ENCODE measurements at places on chromosomes 6 and 20.
A peak's percentile ranks its signal among the peaks of the same experiment; 100 is the strongest.

- no peak for DNase-seq
Observed at GRCh38 chr6:56699066-56699654, 56.5 kb upstream of the DST start.

DNA sequence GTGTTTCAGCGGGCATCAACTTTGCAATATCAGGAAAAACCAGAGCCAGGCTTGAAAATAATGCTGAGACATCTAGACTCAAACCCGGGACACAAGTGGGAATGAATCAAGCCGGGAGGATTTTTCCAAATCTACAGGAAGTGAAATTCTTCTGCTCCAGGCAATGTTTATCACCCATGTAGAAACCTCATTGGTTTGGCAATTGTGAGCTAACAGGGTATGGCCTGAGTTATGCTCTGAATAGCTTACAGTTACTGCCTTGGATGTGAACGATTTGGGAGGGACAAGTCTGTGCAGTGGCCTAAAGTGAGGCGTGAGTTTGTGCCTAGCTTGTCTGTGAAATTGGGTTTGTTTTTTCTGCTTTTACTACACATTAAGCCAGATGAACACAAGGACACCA lies 87.4 kb downstream of the PCSK2 start:
- no peak for DNase-seq

GRCh38 chr6:25447570-25447929 lies 168.4 kb downstream of the CARMIL1 start:
- DNase-seq, result no peak

GRCh38 chr6:108594640-108595039 lies 33.9 kb downstream of the FOXO3 start:
- DNase-seq, result no peak

DNA sequence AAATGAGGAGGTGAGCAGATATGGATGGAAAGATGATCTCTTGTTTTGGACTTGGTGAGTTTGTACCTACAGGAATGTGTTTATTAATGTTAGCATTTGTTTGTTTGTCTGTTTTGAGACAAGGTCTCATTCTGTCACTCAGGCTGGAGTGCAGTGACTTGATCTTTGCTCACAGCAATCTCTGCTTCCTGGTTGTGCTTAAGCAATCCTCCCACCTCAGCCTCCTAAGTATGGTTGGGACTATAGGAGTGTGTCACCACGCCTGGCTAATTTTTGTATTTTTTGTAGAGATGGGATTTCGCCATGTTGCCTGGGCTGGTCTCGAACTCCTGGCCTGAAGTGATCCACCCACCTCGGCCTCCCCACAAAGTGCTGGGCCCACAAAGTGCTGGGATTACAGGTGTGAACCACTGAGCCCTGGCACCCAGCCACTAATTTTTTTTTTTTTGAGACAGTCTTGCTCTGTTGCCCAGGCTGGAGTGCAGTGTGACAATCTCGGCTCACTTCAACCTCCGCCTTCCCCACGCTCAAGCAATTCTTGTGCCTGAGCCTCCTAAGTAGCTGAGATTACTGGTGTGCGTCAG lies 7.1 kb downstream of the CASP8AP2 start:
- no peak for DNase-seq

DNA sequence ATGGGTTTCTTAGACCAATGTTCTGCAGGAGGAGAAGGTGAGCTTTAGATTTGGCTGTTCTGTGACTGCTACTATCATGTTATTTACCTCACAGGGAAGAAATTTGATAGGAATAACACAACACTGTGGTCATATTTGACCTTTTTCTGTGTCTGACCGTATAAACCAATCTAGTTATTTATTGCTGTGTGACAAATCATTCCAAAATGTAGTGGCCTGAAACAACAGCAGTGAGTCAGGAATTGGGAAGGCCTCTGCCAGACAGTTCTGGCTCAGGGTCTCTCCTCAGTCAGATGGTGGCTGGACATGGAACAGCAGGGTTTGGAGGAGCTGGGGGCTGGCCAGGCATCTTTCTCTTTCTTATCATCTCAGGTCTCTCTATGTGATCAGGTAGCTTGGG lies 33.0 kb downstream of the RIPOR2 start:
- no peak for DNase-seq

DNA sequence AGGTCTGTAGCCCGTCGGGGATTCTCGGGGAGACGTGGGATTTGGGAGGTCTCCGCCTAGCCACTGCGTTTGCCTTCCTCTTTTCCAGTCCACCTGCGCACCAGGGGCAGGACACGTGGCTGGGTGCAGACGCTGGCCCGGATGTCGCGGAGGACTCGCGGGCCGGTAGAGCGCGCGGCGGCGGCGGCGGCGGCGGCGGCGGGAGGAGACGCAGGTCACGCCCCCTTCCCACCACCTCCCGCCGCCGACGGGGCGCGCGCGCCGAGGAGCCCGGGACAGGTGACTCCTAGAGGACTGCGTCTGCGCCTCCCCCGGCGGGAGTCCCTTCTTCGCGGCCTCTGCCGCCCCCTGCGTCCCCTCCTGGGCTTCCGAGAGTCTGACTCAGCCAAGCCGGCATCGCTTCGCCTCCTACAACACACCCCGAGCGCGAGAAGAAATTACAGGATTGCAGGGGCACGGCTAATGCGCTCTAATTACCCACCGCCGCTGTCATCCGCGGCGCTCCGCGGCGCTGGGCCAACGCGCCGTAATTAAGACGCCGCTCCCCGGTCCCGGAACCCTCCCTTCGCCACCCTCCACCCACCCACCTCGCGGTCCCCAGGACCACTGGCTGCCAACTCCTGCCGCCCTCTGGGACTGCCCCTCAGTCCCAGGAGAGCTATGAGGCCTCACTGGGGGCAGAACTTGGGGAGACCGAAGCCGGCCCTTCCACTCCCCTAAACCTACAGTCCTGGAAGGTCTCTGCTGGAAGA lies 124.5 kb downstream of the MRPL14 start:
- DNase-seq, result no peak

DNA sequence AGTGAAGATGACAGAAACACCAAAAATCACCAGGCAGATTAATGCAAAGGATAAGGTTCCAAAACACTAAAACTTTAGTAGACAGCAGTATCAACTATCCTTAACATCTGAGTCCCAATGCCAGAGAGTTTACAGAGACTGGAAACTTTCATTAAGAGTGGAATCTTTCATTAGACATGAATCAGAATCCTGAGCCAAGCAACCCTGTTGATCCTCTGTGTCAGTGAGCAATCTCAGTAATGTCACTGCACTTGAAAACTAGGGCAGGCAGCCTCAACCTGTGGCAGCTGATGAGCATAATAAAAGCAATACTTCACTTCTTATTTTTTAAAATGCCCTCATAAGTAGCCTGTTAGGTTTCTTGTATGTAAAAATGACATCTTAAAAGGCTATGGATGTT lies 252.8 kb upstream of the PLN start:
- no peak for DNase-seq

GRCh38 chr20:7971536-7972280 lies 31.4 kb upstream of the HAO1 start:
- DNase-seq, result no peak

GRCh38 chr6:139640921-139641320 lies 266.5 kb upstream of the CITED2 start:
- DNase-seq, result no peak

- no peak for DNase-seq
Observed at GRCh38 chr6:55666606-55667225, 87.7 kb upstream of the HMGCLL1 start.

DNA sequence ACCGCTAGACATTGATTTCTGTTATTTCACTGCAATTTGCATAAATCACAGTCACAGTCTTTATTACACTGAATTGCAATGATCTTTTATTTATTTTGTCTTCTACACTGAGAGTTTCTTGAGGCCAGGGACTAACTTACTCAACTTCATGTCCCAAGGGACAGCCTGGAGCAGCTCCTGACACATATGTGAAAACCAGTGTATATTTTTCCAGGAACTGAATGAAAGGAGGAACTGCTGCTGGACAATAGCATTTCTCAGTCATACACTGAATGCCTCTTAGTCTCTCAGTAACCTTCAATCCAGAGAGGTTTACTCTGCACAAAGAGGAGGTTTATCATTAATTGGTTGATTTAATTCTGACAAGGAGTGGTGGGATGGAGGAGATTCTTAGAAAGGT lies 5.9 kb downstream of the F13A1 start:
- DNase-seq, result no peak

GRCh38 chr6:124443541-124443940 lies 518.7 kb upstream of the RNF217 start:
- no peak for DNase-seq

DNA sequence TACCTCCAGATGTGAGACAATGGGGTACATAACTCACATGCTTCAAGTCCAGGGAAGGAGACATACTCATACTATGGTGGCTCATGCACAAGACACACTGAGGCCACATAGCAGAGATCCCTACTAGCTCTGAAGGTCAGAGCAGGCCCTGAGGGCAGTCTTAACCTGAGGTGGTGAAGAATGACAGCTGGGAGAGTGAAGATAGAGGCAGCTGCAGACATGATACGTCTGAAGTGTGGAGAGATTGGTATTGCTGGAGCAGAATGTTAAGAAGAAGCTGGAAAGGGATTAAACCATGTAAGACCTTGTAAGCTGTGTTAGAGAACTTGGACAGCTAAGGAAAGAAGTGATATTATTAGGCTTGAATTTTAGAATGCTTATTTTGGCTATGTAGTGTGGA lies 32.9 kb downstream of the PGM3 start:
- no peak for DNase-seq

DNA sequence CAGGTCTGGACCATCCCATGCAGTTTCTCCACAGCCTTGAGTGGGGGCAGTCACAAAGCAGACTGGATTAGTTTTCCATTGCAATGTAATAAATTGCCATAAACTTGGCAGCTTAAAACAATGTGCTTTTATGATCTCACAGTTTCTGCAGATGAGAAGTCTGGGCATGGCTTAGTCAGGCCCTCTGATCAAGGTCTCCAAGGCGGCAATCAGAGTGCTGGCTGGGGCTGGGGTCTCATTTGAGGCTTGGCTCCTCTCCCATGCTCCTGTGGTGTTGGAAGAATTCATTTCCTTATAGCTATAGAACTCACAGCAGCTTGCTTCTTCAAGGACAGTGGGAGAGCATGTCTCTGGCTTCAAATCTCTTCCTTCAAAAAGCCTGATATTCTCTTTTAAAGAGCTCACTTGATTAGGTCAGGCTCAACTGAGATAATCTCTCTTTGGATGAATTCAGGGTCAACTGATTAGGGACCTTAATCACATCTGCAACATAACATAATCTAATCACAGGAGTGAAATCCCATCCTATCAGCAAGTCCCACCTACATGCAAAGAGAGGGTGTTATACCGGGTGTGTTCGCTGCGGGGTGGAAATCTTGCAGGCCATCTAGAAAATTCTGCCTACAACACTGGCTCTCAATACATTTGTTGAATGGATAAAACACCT lies 77.4 kb upstream of the SULF2 start:
- no peak for DNase-seq

- DNase-seq, result no peak
Observed at GRCh38 chr6:154341336-154341735, 15.3 kb downstream of the IPCEF1 start.

DNA sequence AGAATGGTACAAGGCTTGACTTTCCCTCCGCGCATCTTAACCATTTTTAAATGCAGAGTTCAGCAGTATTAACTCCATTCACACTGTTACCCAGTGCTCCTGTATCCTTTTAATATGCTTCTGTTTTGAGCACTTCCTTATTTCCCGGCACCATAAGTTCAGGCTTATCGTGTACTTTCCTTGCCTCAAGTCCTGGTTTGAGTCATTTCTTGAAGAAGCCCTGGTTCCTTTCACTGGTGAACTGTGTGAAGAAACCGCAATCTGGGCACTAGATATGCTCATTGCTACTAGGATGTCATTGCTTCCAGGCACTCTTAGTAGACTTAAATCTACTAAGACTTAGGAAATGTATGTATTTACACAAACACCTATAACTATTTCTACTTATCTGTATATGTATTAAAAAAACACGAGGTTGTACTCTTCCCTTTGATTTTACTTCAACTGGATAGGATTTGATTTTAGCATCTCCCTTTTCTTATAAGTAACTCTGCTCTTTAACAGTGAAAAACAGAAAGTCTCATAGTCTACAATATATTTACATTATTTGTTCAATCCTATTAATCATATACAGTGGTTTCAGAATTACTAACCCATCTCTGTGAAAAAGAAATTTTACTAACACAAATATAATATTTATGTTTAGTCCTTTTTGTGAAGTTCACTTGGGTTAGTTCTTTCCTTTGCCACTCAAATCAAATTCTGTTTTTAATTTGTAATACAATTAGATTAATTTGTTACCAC lies 135.5 kb downstream of the CDKAL1 start:
- no peak for DNase-seq

GRCh38 chr20:10639737-10640556 lies 33.9 kb downstream of the JAG1 start:
- DNase-seq, result no peak

GRCh38 chr6:26271668-26272024 lies 93.4 kb upstream of the BTN3A2 start:
- no peak for DNase-seq

GRCh38 chr6:17429383-17430061 lies 36.1 kb downstream of the CAP2 start:
- DNase-seq, result no peak

- peak; percentile 33 for DNase-seq
Observed at GRCh38 chr6:118896339-118897136, 2.6 kb downstream of the ASF1A start.

DNA sequence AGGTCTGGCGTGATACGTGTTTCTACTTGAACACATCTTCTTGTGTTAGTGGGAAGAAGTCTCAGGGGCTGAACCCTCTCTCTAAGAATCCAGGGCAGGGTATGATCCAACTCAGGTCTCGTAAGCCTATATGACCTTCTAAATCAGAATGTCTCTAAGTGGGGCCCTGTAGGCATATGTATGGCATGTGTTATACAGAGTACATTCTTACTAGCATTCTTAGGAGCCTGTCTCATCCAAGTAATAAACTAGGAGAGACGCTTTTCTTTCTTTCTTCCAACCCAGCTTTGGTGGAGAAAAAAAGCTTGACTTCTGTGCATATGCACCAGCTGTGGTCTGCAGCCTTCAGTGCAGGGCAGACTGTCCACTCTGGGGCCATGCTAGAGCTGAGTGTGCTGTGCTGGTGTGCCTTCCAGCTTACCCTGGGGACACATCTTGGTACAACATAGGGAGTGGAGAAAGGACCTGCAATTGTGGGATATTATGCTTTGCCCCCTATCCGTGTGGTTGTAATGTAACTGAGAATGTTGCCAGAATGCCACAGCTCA lies 47.3 kb downstream of the L3MBTL3 start:
- no peak for DNase-seq

GRCh38 chr6:147510929-147511590 lies 2.6 kb downstream of the SAMD5 start:
- no peak for DNase-seq

- DNase-seq, result no peak
Observed at GRCh38 chr20:4087923-4088322, 72.6 kb upstream of the RNF24 start.

DNA sequence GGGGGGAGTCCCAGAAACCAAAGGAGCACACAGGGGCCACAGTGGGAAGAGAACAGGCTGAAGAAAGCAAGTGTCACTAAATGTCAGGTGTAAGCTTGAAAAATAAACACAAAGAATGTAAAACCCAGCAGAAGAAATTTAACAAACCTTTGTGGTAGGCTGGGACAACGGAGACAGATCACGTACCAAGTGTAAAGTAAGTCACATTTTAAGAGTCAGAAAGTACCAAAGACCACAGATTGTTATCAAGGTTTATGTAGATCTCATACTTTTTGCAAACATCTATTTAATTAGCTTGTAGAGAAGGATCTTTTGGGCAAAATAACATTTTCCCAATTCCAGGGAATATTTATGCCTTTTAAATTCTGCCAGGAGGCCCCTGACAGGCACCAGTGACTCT lies 1.6 kb downstream of the CLIC5 start:
- no peak for DNase-seq
